ENCODE measurements at places on chromosomes 12 and 14. TPM values are rescaled to one million over a fixed set of nuclear protein-coding genes. Genes with fewer than 3 reads are reported as not detected.
A peak's percentile ranks its signal among the peaks of the same experiment; 100 is the strongest.

DNA sequence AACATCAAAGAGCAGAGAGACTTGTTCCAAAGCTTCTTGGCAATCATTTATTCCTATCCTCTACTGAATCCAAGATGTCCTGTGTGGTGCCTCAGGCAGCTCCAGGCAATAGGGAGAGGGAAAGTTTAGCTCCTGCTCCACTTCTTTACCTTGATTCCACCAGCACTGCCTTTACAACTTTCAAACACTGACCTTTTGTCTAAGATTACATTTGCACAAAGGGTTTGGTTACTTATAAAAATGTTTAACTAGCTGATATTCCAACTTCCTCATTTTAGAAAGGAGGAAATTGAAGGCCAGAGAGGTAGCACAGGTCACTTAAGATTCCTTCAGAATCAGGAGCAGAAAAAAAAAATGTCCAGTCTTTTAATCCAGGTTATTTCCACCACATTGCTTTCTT lies 192.7 kb downstream of the BTG1 start:
- H3K4me3 ChIP-seq, result no peak overlapping the region
- H3K27ac ChIP-seq, result no peak overlapping the region
- no peaks in the 10 kb centered on the region for H3K27me3 ChIP-seq
- peaks cover 8% of the 10 kb centered on the region for H3K36me3 ChIP-seq

GRCh38 chr14:84025106-84026012 lies 1504.6 kb upstream of the FLRT2 start:
- no peak overlapping the region for H3K27ac ChIP-seq
- DNase-seq, result no peak
- H3K4me1 ChIP-seq, result no peaks in the 10 kb centered on the region
- no peaks in the 10 kb centered on the region for H3K27me3 ChIP-seq
- no peaks in the 10 kb centered on the region for H3K36me3 ChIP-seq

- peaks cover 41% of the 10 kb centered on the region for H3K4me1 ChIP-seq
- H3K36me3 ChIP-seq, result peaks cover 6% of the 10 kb centered on the region
- H3K27ac ChIP-seq, result peak overlapping the region; percentile 28
- no peak for DNase-seq
- H3K4me3 ChIP-seq, result no peak overlapping the region
Observed at GRCh38 chr12:53255996-53256395, 12.1 kb upstream of the ESPL1 start.

- no peaks in the 10 kb centered on the region for H3K27me3 ChIP-seq
- DNase-seq, result no peak
- no peaks in the 10 kb centered on the region for H3K36me3 ChIP-seq
Observed at GRCh38 chr12:90401185-90401584, 553.8 kb downstream of the CCER1 start.

DNA sequence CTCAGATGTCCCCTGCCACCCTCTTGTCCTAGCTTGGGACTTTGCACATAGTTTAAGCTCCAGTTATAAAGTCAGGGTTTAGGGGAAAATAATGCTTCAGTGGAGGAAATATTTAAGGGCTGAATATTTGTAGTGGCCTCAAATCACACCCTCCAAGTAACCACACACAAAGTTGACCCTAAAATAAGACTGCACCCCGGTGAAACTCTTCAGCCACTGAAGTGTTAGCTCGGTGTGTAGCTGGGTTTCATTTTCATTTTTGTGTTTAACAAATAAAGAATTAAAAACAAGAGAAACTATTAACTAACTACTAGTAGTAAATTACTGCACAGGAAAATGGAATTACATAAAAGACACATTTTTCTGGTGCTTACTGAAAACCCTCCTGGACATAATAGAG lies 14.8 kb upstream of the BCL11B start:
- H3K4me1 ChIP-seq, result peaks cover 11% of the 10 kb centered on the region
- DNase-seq, result no peak
- no peaks in the 10 kb centered on the region for H3K36me3 ChIP-seq
- peak overlapping the region; percentile 63 for H3K27ac ChIP-seq
- peaks cover 2% of the 10 kb centered on the region for H3K27me3 ChIP-seq

AGAP2 gene
- 68.3 TPM for total RNA-seq

All from activated naive CD8-positive, alpha-beta T cell treated with anti-CD3 and anti-CD28 coated beads, Interleukin-2, amount 10 ng/mL, durations not matched to agents 7 days and 5 days (primary cell).